Fibroblast of mammary gland (primary cell): ENCODE measurements at places on chromosomes 11 and 22.

DNA sequence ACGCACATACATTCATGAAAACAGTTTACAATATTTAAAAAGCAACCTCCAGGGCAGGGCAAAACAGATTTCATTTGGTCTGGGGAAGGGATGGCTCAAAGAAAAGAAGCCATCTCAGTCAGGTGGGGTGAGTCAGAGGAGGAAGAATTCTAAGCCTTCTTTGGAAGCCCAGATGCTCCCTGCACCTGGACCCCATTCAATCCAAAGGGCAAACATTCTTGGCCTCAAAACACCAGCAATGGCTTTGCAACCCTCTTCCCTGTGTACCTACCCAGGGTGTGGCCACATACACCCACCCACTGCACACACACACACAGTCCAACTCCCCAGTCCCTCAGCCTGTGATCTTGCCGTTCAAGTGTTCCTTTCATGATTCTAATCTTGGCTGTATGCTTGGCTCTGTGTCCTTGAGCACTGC lies 2.0 kb downstream of the KCNE3 start:
- DNase-seq = no peak

DNA sequence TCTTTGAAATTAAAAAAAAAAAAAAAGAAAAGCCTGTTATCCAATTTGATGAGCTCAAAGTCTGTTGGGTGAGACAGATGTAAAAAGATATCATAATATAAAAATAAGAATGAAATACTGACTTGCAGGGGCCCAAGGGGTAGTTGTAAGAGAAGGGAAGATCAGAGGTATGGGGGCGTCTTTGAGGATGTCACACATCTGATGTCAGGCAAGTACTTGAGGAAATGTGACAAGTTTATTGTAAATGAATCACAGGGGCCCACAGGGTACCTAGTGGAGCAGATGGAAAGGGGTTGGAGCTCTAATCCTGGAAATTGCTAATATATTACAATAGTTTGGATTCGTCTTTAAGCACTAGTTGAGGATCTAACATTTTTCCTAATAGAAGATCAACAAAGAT lies 131.6 kb downstream of the MAML2 start:
- DNase-seq = no peak

DNA sequence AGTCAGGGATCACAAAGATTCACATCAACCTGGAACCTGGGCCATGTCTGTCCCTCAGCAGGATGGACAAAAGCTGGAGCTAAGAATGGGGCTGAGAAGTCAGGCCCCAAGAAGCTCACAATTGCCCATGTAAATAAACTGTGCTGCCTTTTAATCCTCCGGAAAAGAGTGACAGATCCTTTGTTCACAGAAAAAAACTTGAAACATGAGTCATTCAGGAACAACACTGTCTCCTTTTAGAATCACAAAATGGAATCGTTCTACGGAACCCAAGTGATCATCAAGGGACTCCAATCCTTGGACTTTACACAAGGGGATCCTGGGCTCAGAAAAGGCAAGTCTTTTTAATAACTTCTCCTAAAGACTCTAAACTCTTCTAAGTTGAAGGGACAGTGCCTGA lies 36.1 kb downstream of the RELT start:
- no peak for DNase-seq

GRCh38 chr11:95831198-95831883 lies 41.0 kb downstream of the CEP57 start:
- DNase-seq = peak; percentile 97

DNA sequence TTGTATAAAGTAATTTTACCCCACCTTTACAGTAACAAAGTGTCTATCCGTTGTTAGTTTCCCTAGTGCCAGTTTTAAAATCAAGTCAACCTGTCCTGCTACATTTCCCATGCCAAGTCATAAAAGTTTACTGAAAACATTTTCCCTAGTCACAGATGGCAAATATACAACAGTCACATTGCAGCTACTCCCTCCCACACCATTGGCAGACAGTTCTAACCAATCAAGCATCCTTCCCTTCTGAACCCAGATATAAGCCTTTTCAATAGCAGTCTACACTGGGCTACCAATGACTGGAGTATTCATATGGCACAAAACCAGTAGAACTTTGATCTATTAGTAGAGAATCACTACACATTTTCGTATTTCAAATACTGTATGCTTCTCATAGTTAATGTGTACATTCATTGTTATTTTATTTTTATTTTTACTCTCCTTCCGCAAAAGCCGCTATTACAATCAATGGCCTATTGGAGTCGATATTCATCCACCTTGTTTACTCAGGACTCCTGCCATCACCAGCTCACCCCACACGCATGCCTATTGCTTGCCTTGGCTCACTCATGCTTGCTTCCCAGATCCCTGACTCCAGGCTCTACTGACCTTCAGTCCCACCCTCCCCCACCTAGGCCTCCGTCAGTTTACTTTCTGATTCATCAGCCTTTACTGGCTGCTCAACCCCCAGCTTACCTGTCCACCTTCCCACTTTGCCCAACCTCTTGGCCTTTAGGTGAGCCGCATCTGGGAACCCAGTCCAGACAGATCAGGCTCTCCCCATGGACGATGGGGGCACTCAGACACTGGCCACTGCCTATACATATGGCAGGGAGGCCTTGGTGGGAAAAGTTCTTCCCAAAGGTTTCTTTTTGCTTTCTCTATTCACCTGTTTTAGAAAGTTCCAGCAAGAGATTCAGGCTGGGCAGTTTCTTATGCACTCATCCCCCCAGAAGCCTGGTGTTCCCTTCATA lies 408.4 kb downstream of the SOX6 start:
- DNase-seq = no peak

GRCh38 chr11:45366619-45367190 lies 80.6 kb upstream of the SYT13 start:
- DNase-seq = no peak

DNA sequence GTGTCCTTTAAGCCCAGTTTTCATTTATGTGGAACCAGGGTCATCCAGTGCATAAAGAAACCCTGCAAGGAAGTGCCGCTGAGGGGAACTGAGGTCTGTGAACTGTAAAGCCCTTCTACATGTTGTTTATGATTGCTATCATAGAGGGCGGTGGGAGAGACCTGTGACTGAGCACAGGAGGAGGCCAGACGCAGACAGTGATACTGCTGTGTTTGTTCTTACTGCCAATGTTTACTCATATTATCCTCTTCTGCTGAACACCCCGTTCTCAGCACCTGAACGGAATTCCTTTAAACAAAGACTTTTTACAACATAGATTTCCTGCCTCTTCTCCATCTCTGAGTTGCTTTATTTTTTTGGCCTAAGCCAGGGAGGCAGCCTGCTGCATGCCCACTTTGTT lies 967 bp upstream of the GALNT18 start:
- no peak for DNase-seq

GRCh38 chr11:13367115-13367514 lies 89.5 kb downstream of the BMAL1 start:
- DNase-seq = no peak

GRCh38 chr11:62544581-62545436 lies 1.8 kb downstream of the AHNAK start:
- DNase-seq = no peak

GRCh38 chr11:110261195-110262071 lies 35.0 kb downstream of the RDX start:
- no peak for DNase-seq

DNA sequence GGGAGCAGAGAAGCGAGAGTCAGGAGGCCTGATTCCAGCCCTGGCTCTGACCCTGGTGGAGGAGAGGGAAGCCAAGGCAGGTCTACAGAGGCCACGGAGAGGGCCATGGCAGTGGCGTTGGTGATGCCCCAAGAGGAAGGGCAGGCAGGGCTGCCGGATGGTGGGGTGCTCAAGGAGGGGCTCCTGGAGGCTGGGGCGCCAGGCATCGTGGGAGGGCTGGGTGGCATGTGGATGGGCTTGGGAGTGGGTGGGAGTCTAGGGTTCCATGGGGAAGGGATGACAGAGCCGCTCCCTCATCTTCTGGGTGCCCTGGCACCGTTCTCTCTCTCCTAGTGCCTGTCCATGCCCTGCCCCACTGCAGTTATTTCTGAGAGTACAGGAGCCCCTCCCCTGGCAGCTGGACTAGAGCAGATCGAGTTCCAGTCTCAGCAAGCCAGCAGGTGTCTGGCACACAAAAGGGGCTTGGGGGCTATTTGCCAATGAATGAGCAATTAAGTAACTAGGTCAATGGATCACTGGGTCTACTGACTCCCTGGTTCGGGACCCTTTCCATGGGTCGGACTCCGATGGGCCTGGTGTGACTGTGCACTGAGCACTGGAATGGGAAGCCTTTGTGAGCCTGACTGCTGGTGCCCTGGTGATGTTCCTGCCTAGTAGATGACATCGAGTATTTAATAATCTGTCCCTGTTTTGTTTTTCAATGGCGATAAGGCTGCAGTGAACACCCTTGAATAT lies 570.0 kb downstream of the TBC1D22A start:
- no peak for DNase-seq

- DNase-seq = no peak
These were observed 5.6 kb downstream of the SYTL2 start for GRCh38 chr11:85805387-85805786.

GRCh38 chr22:47064416-47064815 lies 302.0 kb downstream of the TBC1D22A start:
- DNase-seq = no peak

GRCh38 chr11:40100162-40100553 lies 1359.3 kb downstream of the LRRC4C start:
- no peak for DNase-seq
